ENCODE measurements at places on chromosomes 12 and 14.

- DNase-seq, result peak; percentile 89
Measured at GRCh38 chr12:26126340-26127284, 1.8 kb upstream of the BHLHE41 start.

GRCh38 chr12:27787559-27787958 lies 7.5 kb upstream of the MANSC4 start:
- no peak for DNase-seq

DNA sequence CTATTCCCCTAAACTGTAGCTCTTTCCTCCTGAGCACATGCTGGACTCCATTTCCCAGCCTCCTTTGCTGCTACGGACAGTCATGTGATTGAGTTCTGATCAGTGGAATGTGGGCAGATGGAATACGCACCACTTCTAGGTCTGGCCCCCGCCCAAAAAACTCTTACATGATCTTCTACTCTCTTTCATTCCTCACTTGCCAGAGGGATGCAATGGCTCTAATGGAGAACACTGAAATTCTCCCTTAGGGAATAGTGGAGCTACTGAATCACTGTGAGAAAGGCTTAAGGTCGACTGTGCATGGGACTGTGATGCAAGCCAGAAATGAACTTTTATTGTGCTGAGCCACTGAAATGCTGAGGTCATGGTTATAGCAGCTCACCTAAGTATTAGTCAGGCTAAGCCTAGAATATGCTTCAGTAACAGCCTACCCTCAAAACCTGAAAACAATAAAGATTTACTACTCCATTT lies 13.0 kb upstream of the TMED2 start:
- DNase-seq, result peak; percentile 64

DNA sequence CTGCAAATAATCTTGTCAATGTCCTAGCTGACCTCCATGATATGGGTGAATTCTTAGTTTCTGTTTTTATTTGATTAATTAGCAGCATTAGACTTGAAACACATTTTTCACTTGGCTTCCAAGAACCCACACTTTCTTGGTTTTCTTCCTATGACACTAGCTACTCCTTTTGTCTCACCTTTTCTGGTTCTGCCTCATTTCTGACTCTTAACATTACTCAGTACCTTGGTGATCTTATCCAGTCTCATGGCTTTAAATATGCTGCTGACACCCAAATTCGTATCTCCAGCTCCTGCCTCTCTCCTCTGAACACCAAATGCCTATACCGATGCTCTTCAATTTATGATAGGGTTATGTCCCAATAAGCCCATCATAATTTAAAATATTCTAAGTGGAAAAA lies 32.0 kb upstream of the SSTR1 start:
- DNase-seq, result no peak

GRCh38 chr14:54166049-54166950 lies 209.7 kb upstream of the BMP4 start:
- no peak for DNase-seq

- DNase-seq, result no peak
Measured at GRCh38 chr12:99804715-99805114, 157.2 kb downstream of the GARIN6 start.

Data from urothelium cell line (cell line).